ENCODE measurements at places on chromosomes 4 and X. TPM values are rescaled to one million over a fixed set of nuclear protein-coding genes. Genes with fewer than 3 reads are reported as not detected.

DNA sequence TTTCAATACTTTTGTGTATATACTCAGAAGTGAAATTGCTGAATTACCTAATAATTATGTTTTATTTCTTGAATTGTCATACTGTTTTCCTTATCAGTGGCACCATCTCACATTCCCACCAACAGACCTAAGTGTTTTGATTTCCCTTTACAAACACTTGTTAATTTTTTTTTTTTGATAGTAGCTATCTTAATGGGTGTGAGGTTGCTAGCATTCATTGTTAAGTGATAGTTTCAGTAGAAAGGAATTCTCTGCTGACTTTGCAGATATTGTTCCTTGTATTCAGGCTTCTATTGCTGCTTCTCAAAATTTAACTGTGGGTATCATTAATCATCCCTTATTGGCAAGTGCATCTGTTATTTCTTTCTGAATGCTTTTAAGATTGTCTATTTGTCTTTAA, 927.5 kb upstream of the SLIT2 start:
- no peak overlapping the region for H3K4me3 ChIP-seq
- no peaks in the 10 kb centered on the region for H3K36me3 ChIP-seq
- DNase-seq, result no peak
- H3K27me3 ChIP-seq, result no peaks in the 10 kb centered on the region
- no peak overlapping the region for H3K27ac ChIP-seq

ARHGEF6 gene
- 55.8 TPM for total RNA-seq

GRCh38 chrX:20829665-20830491, 544.3 kb upstream of the CNKSR2 start:
- H3K4me3 ChIP-seq, result no peak overlapping the region
- no peak overlapping the region for H3K27ac ChIP-seq
- H3K4me1 ChIP-seq, result no peaks in the 10 kb centered on the region
- no peaks in the 10 kb centered on the region for H3K36me3 ChIP-seq

- no peak overlapping the region for H3K4me3 ChIP-seq
- DNase-seq, result no peak
- no peaks in the 10 kb centered on the region for H3K4me1 ChIP-seq
- H3K36me3 ChIP-seq, result no peaks in the 10 kb centered on the region
- no peak overlapping the region for H3K27ac ChIP-seq
Measured at GRCh38 chrX:13620207-13620606, 32.7 kb upstream of the TCEANC start.

- no peaks in the 10 kb centered on the region for H3K27me3 ChIP-seq
- no peak overlapping the region for H3K27ac ChIP-seq
- H3K36me3 ChIP-seq, result no peaks in the 10 kb centered on the region
- no peaks in the 10 kb centered on the region for H3K4me1 ChIP-seq
- H3K4me3 ChIP-seq, result peak overlapping the region; percentile 74
Measured at GRCh38 chr4:152678841-152679240, 956 bp downstream of the TMEM154 start.

- H3K27ac ChIP-seq, result no peak overlapping the region
- no peak for DNase-seq
- no peak overlapping the region for H3K4me3 ChIP-seq
- H3K27me3 ChIP-seq, result no peaks in the 10 kb centered on the region
- no peaks in the 10 kb centered on the region for H3K4me1 ChIP-seq
- no peaks in the 10 kb centered on the region for H3K36me3 ChIP-seq
Measured at GRCh38 chr4:79210636-79211049, 115.2 kb downstream of the NAA11 start.

TNIP3 gene
- total RNA-seq, result 0.73 TPM

FGF13 gene
- total RNA-seq, result 18.1 TPM

GRCh38 chrX:81890521-81890920, 688.6 kb downstream of the SH3BGRL start:
- no peak overlapping the region for H3K4me3 ChIP-seq
- DNase-seq, result no peak
- H3K4me1 ChIP-seq, result peaks cover 3% of the 10 kb centered on the region
- no peaks in the 10 kb centered on the region for H3K36me3 ChIP-seq

POU3F4 gene
- total RNA-seq, result not detected
